ENCODE measurements at places on chromosomes 4 and X. TPM values are rescaled to one million over a fixed set of nuclear protein-coding genes. Genes with fewer than 3 reads are reported as not detected.

DNA sequence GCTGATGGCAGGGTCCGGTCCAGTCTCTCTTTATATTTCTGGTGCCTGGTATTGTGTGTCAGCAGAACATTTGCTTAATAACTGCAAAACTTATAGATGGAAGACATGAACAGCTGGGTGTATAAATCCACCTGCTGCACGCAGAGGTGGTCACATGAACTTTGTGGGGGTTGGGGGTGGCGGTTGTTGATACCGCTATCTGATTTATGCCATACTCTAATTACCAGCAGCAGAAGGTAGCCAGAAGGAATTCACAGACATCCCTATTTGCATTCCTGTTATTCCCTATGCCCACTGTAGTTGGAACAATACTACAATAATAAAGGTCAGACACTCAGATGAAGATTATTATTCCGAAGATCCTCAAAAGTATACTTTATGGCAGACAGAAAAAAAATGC, 121.6 kb upstream of the PUDP start:
- DNase-seq, result no peak
- H3K4me1 ChIP-seq, result no peaks in the 10 kb centered on the region
- no peaks in the 10 kb centered on the region for H3K36me3 ChIP-seq

SPON2 gene
- 6.8 TPM for total RNA-seq

- no peaks in the 10 kb centered on the region for H3K36me3 ChIP-seq
- peaks cover 2% of the 10 kb centered on the region for H3K4me1 ChIP-seq
- H3K27ac ChIP-seq, result no peak overlapping the region
- DNase-seq, result no peak
- H3K27me3 ChIP-seq, result peaks cover 4% of the 10 kb centered on the region
- H3K4me3 ChIP-seq, result no peak overlapping the region
These were observed 16.3 kb upstream of the ZNF827 start for GRCh38 chr4:145954924-145955339.

GRCh38 chr4:98519268-98519977, 139.0 kb downstream of the TSPAN5 start:
- peaks cover 13% of the 10 kb centered on the region for H3K36me3 ChIP-seq
- no peak overlapping the region for H3K27ac ChIP-seq
- no peaks in the 10 kb centered on the region for H3K27me3 ChIP-seq
- peaks cover 50% of the 10 kb centered on the region for H3K4me1 ChIP-seq

NEIL3 gene
- total RNA-seq, result 15.2 TPM

DNA sequence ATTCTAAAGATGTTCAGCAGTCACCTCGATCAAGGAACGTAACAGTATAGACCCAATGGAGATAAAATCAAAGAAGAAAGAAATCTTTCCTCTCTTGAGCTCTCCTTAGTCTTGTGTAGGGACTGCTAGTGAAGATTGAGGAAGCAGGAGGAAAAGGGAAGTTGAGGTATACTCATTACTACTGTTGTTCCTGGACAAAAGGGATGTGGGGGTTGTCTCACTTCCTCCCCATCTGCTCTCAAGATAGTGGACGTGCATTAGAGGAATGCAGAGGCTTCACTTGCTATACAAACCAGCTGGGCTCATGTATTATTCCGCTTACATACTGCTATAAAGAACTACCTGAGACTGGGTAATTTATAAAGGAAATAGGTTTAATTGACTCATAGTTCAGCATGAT, 208.9 kb upstream of the ARHGEF9 start:
- H3K27ac ChIP-seq, result no peak overlapping the region
- no peak overlapping the region for H3K4me3 ChIP-seq
- no peaks in the 10 kb centered on the region for H3K36me3 ChIP-seq
- no peaks in the 10 kb centered on the region for H3K4me1 ChIP-seq

DNA sequence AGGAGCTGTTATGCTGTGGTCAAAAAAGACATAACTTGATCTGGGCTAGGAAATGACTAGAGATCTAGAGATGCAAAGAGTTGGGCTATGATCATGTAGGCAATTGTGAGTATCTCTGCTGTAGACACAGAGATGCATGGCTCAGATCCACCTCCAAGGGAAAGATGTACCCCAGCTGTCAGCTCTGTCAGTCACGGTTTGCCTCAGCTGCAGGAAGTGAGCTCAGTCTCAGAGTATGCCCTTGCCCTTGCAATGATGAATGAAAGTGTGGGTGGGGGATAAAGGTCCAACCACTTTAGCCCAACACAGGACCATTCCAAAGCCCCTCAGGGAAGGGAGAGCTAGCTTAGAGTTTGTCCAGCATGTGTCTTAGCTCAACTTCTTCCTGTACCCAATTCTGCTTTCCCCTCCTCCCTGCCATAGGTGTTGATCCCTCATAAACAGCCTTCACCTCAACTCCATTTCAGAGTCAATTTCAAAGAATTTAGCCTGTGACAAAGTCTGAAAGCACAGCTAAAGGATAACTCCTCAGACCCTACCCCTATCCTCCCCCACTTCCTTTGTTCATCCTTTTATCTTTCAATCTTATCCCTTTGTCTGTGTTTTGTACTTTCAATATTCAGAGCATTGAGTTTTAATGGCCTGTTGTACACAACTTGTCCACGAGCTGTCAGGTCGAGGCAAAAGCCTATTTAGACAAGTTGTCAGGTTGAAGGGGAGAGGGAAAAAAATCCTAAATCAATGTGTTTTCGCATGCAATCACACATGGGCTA, 90.6 kb downstream of the MID1IP1 start:
- H3K36me3 ChIP-seq, result no peaks in the 10 kb centered on the region
- peak; percentile 4 for DNase-seq
- no peak overlapping the region for H3K4me3 ChIP-seq
- H3K27ac ChIP-seq, result no peak overlapping the region
- peaks cover 2% of the 10 kb centered on the region for H3K27me3 ChIP-seq

DNA sequence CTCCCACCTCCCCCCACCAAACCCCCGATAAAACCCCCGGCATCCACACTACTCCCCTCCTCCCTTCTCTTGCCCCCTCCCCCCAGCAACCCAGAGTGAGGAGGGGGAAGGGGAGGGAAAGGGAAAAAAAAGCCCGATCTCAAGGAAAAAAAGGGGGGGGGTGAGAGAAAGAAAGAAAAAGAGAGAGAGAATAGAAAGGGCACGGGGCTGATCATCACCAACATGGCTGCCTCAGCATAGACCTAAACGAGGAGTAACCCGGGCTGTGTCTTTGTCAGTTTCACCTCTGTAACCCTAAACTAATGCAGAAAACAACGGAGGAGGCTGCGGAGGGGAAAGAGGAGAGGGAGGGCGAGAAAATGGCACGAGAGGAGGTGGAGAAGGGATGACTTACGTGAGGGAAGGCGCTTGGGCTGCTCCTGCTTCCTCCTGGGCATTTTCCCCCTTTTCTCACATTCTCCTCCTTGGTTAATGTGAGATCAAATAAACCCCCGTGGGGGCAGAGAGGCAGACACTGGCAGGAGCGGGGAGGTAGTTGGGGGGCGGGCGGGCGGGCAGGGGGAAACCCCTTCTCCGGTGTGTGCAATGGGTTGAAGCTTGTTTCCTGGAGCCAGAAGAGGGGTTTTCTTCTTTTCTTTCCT, 532 bp downstream of the ZNF827 start:
- peaks cover 22% of the 10 kb centered on the region for H3K36me3 ChIP-seq
- peak overlapping the region; percentile 92 for H3K27ac ChIP-seq
- no peaks in the 10 kb centered on the region for H3K27me3 ChIP-seq
- peaks cover 41% of the 10 kb centered on the region for H3K4me1 ChIP-seq

PPARGC1A gene
- not detected for total RNA-seq

- H3K4me1 ChIP-seq, result peaks cover 35% of the 10 kb centered on the region
- H3K4me3 ChIP-seq, result no peak overlapping the region
- H3K27me3 ChIP-seq, result no peaks in the 10 kb centered on the region
- peaks cover 9% of the 10 kb centered on the region for H3K36me3 ChIP-seq
These were observed 45.4 kb downstream of the PTTG2 start for GRCh38 chr4:38005637-38006036.

GRCh38 chrX:130654409-130654950, 248.5 kb downstream of the ENOX2 start:
- no peak overlapping the region for H3K27ac ChIP-seq
- H3K27me3 ChIP-seq, result no peaks in the 10 kb centered on the region
- DNase-seq, result no peak
- no peak overlapping the region for H3K4me3 ChIP-seq

GRCh38 chrX:12139934-12140611, 1.8 kb downstream of the FRMPD4 start:
- no peaks in the 10 kb centered on the region for H3K36me3 ChIP-seq
- peaks cover 3% of the 10 kb centered on the region for H3K4me1 ChIP-seq
- DNase-seq, result no peak
- no peak overlapping the region for H3K4me3 ChIP-seq

DRD5 gene
- not detected for total RNA-seq

DNA sequence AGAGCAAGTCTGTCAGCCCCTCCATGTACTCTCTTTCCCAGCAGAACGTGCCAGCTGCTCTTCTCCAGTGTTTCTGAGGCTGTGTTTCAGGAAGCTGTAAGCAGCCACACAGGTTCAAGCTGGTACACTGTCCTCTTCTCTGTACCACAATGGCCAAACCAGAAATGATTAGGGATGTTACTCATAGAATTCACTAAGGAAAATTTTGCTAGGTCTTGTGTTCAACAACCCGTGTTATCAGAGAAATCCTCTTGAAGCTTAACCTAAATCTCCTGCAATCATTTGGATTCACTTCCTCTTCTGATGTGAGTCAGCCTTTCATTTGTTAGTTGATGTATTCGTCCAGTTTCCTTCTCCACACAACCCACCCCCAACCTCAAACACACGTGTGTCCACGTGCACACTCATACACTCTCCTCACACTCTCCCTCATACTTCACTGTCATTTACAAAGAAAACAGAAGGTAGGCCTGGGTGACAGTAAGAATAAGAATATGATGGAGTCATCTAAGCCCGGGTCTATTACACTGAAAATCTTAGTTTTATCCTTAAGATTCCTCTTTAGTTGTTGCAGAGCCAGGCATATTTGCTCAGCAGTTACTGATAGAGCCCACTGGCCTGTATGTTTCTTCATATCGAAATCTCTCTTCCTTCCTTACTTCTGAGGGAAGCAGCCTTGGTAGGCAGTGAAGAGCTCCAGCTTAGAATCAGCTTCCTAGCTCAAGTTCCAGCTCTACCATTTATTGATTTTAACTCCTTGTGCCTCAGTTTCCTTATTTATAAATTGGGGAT, 63.4 kb downstream of the DCUN1D4 start:
- no peaks in the 10 kb centered on the region for H3K27me3 ChIP-seq
- peaks cover 34% of the 10 kb centered on the region for H3K36me3 ChIP-seq
- H3K4me3 ChIP-seq, result no peak overlapping the region

DNA sequence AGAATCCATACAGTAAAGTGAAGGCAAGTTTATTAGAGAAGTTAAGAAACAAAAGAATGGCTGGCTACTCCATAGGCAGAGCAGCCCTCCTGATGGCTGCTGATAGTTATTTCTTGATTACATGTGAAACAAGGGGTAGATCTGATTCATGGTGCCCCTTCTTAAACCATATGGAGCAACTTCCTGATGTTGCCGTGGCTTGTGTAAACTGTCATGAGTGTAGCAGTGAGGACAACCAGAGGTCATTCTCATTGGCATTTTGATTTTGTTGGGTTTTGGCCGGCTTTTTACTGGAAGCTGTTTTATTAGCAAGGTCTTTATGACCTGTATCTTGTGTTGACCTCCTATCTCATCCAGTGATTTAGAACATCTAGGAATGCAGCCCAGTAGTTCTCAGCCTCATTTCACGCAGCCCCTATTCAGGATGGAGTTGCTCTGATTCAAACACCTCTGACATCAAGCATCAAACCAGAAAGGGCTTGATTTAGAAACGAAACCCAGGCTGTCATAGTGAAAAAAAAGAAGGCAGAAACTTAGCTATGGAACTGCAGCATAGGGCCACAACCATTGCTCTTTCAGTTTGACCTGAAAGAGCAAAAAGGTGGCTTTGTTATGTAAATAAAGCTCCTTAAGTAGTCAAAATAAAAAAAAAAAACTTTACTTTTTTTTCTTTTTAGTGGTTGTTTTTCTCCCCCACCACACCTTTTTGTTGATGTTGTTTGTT, 37.8 kb downstream of the SPCS3 start:
- H3K36me3 ChIP-seq, result peaks cover 3% of the 10 kb centered on the region
- no peaks in the 10 kb centered on the region for H3K27me3 ChIP-seq

GRCh38 chrX:103175944-103176753, 38.8 kb upstream of the BEX4 start:
- peak; percentile 33 for DNase-seq
- no peak overlapping the region for H3K27ac ChIP-seq
- no peaks in the 10 kb centered on the region for H3K36me3 ChIP-seq
- H3K4me1 ChIP-seq, result peaks cover 4% of the 10 kb centered on the region
- H3K4me3 ChIP-seq, result peak overlapping the region; percentile 32
- peaks cover 5% of the 10 kb centered on the region for H3K27me3 ChIP-seq

DNA sequence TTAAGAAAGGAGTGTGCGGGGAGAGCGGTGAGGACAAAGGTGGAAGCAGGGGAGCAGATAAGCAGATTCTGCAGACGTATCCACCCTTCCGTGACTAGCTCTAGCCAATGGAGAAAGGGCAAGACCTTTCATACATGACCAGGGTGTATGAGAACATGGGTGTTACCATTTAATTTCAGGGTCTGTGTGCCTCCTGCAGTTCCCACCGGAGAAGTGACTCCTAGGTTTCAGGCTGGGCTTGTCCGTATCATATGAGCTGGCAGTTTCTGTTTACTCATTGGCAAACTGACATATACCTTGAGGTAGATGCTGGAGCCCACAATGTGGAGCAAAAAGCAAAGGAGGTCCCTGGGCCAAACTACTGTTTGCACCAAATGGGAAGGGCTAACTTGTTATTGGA, 6.8 kb downstream of the RBM47 start:
- no peak overlapping the region for H3K4me3 ChIP-seq
- H3K27ac ChIP-seq, result no peak overlapping the region
- no peak for DNase-seq

DNA sequence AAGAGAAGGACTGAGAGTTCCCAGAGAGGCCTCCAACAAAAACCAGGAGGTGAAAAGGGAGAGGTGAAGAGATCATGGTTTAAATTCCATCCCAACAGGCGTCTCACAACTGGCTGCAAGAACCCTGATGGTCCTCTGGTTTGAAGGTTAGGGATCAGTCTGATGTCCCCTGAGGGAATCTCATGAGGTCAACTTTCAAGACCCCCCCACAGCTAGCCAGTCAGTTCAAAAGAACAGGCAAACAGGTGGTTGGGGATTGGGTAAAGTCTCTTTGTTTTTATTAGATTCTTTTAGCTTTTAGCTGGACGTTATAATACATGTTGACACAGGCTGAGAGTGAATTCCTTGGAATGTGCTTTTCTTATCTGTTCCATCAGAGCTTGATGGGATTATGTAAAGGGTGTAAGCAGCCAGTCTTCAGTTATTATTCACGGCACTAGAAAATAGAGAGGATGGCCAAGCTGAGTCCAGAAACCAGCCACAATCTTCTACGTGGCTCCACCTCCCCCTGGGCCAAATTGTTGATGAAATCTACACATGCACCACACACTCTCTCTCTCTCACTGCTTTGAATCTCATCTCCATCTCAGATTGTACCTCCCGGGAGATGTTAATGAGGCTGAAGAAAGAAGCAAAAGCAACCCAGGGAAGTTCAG, 20.8 kb downstream of the ENPP6 start:
- no peaks in the 10 kb centered on the region for H3K4me1 ChIP-seq
- DNase-seq, result no peak
- H3K27me3 ChIP-seq, result peaks cover 3% of the 10 kb centered on the region
- H3K4me3 ChIP-seq, result no peak overlapping the region
- H3K27ac ChIP-seq, result no peak overlapping the region

F8 gene
- total RNA-seq, result 4.3 TPM

GRCh38 chrX:2933125-2933900, 4.2 kb upstream of the ARSD start:
- H3K27me3 ChIP-seq, result peaks cover 6% of the 10 kb centered on the region
- H3K4me1 ChIP-seq, result no peaks in the 10 kb centered on the region
- H3K36me3 ChIP-seq, result peaks cover 2% of the 10 kb centered on the region
- no peak for DNase-seq
- no peak overlapping the region for H3K4me3 ChIP-seq
- H3K27ac ChIP-seq, result no peak overlapping the region

GRCh38 chr4:65670331-65671031, at the start of gene EPHA5:
Gene EPHA5 (minus strand): TSS chr4:65670489. CDS start chr4:65669742, 747 bp downstream.
- no peak within 1 kb of the TSS for H3K27ac ChIP-seq
- DNase-seq, result peak; percentile 12
